NCI-H1417 (cell line): ENCODE measurements at places on chromosomes 2 and 18.

DNA sequence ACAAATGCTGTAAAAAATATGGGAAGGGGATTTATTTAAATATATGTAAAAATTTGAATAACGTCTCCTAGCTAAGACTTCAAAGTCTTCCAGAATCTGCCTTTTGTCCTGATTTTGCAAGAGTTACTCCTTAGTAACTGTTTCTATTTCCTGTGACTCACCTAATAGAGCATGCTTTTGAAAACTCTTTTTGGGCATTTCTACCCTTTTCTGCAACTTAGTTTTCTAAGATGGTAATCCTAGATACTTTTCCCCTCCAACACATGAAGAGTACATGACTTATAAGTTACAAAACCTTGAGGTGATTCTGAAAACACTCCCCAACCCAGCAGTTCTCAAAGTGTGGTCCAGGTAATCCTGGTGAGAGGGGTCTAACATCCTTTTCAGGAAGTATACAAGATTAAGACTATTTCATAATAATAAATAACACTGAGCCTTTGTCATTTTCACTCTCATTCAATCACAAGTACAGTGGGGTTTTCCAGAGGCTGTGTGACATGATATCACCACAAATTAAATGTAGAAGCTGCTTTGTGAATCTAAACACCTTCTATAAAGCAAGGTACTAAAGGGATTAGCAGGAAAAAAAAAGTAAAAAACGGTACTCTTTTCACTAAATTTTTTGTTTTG is 31.9 kb downstream of the PPP4R3B start:
- no peak for DNase-seq

GRCh38 chr18:59834267-59834666 is 65.5 kb upstream of the PMAIP1 start:
- DNase-seq: no peak

DNA sequence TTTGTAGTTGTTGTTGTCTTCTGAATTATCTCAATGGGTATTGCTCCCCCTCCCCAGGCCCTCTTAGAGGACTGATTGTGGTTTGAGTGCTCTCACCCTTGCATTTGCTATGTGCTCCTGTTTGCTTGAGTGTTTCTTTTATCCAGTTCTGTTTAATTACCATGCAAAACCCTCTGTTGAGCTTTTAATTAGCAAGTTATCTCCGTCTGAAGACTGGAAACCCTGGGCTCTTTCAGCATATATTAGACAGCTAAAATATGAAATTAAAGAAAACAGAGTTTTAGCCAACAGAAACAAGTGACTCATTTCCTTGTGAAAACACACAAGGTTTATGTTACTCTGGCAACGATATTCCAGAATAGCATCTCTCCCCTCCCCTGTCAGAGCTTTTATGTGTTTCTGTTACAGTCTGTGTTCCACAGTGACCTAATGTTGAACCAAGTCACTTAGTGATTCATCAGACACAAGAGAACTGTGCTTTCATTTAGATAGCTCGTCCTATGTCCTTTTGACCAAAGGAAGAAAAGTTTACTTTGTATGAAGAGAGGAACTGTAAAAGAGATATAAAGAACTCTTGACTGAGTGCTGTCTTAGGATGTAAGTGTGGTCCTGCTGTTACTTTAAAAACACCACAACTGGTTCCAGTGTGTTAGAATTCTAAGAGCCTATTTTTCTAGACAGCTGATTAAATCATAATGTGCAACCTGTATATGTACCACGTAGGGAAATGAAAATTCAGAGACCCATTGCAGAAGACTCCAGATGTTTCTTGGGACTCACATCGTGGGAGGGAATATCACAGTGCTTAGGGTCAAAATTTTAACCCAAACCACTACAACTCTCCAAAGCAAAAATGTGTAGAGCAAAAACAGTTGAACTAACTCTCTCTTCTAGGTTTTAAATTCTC is 172.8 kb upstream of the RBMS1 start:
- DNase-seq: peak; percentile 57

DNA sequence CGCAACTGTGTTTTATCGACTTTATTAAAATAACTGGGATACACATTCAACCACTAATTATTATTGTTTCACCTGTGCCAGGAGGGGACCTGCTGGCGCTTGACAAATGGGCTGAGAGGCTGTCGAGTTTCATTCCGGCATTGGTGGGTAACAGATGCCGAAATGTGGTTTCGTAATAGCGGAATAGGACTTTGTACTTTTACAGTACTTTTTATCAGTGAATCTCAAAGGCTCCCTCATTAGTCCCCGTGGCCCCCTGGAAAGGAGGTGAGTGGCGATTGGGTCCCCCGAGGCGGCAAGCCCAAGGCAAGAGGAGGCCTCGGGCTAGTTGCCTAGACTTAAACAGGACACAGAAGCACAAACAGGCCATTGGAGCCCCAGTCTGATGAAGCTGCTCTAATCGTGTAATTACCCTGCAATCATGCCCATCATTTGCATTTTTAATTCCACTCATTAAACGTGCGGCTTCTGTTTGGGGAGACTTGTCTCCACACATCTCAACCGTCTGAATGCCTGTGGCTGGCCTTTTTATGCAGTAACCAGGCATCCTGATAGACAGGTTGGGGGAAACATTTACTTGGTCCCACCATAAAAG is 193.2 kb downstream of the INO80D start:
- no peak for DNase-seq

DNA sequence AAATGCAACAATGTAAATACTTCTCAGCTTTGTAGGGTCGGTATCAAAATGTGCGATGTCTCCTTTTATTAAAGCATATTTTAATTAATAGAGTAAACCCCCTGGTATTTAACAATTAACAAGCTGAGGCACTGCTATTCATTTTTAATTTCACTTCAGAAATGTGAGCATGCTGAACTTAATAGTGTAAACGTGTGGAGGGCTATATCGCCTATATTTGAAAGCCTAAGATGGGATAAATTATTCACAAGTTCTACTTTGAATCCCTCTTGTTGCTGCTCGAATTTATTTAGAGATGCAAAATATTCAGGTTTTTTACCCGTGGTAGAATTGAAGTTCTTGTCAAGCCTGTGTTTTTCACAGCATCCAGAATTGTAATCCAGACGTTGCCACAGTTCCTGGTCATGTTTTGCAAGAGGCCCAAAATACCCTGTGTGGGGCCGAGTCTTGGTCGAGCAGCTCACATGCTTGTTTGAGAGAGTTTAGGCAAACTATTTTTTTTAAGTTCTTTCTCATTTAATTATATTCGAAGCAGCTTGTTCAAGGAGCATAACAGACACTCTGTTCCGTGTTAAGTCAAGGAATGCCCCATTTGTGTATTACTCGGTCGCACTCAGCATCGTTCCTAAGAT is 2.5 kb downstream of the SALL3 start:
- DNase-seq: no peak

GRCh38 chr2:17229414-17229813 is 288.8 kb downstream of the RAD51AP2 start:
- DNase-seq: no peak

- no peak for DNase-seq
Measured at GRCh38 chr2:75522543-75523312, 38.0 kb downstream of the EVA1A start.

- DNase-seq: no peak
Measured at GRCh38 chr2:159640176-159640575, 23.8 kb upstream of the BAZ2B start.
